Omental fat pad (tissue), 4 donors: ENCODE measurements at places on chromosomes 7 and 10.

DNA sequence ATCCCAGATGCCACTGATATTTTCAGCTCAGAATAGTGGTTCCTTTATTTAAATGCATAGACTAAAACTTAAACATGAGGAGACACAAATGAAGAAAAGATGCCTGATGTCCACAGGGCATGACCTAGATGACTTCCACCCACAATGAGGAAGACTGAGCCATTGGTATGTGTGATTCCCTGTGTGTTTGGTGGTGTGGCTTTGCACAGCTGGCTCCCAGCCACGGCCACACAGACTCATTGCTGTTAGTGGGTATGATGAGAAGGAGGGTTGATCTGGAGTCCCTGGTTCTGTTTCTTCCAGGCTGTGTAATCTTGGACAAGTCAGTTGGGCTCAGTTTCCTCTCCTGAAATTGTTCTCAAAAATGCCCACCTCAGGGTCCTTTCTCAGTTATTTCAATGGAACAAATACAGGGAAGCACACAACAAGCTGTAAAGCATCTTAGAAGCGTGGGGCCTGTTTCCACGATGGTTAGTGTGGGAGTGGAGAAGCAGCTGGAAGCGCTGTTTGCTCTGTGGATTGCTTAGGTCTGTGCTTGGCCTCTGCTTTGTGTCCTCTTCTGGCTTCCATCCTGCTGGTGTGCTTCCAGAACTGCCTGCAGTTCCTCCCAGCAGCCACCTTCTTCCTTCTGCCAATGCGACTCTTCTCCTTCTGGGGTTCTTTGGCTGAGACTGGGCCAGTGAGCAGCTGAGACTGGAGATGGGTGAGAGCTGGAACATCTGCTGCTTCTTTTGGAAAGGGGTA, 303.7 kb downstream of the BMPER start:
- no peak for DNase-seq

DNA sequence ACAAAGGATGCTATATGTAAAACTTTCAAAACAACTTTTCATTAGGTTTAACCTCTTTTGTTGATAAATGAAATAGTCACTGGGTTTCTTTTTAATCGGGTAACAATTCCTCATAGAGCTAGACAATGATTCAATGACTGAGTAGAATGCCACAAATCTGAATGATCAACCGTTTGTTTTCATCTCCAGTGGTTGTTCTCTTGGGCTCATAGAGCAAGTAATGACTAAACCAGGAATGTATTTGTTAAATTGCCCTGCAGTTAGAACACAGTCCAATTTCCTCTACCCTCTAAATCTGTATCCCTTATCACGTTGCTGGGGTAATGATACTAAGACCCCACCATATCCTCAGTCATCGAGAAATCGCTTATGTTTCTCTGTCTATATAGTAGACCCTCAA, 40.0 kb downstream of the CNNM1 start:
- no peak for DNase-seq

GRCh38 chr10:109922976-109923921, at the start of gene XPNPEP1:
Gene XPNPEP1, minus strand, starts transcription at chr10:109923511. Its CDS starts 78 bp downstream, at chr10:109923433.
- DNase-seq, result peak; percentile 55

DNA sequence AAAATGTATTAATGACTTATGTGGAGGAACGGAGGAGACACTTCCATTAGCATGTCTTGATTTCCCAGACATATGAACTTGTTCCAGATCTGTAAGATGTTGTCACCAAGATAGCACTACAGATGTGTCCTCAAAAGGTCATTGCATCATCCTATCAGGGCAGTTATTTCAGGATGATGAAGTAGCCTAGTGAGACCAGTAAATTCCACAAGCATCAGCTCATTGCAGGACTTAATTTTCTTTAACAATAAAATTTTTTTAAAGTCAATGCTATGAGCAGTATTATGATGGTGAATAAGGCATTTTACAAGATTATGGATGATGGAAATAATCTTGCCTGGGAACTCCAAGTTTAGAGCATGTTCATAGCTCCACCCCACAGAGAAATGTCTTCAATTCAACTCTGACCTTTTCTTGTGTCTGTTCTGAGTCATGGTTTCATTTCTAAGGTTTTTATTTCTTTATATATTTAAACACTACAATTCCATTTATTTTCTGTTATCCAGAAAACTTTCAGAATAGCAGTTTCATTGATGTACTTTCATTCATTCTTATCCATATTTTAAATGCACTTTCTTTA, 1203.3 kb upstream of the CELF2 start:
- DNase-seq, result no peak

GRCh38 chr10:97898429-97898828, 48.8 kb downstream of the GOLGA7B start:
- DNase-seq, result no peak

DNA sequence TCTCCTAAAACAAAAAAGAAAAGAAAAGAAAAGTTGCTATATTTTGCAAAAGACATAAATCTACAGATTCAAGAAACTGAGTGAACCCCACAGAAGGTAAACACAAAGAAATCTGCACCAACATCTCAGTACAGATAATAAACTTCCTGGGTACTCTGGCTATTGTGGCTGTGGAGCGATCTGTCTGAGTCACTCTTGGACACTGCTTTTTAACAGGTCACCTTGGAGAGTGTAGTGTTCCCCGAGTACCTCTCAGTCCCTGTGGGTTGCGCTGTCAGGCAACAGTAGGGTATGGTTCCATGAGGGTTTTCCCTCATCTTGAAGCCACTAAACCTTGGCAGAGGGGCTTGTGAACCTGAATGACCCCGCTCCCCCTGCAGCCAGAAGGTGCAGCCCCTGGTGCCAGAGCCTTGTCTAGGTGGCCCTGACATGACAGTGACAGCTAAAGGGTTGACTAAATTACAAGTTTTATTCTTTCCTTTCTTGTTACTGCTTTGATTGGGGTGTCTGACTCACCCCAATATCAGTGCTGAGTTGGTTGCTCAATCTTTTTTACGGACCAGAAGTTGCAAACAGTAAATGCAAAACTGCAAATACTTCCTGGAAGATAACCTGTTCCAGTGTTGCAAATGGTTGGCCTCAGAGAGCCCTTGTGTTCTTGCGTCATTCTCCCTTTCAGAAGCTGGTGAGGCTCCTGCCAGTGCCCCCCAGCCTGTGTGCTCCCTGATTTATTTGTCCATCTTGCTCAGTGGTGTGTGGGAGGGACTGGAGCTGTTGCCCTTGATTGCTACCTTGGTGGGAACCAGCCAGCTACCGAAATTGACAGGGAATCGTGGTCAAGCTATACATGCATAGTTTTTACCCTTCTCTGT, 30.6 kb downstream of the POR start:
- no peak for DNase-seq

DNA sequence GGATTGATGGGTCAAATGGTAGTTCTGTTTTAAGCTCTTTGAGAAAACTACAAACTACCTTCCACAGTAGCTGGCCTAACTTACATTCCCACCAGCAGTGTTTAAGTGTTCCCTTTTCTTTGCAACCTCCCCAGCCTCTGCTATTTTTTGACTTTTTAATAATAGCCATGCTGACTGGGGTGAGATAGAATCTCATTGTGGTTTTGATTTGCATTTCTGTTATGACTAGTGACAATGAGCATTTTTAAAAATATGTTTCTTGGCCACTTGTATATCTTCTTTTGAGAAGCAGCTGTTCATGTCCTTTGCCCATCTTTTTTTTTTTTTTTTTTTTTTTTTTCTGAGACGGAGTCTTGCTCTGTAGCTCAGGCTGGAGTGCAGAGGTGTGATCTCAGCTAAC, 155.2 kb upstream of the BMPER start:
- no peak for DNase-seq

- no peak for DNase-seq
Measured at GRCh38 chr10:79079490-79080355, 11.0 kb downstream of the ZMIZ1 start.

- no peak for DNase-seq
Measured at GRCh38 chr7:70063927-70064326, 465.7 kb downstream of the AUTS2 start.

DNA sequence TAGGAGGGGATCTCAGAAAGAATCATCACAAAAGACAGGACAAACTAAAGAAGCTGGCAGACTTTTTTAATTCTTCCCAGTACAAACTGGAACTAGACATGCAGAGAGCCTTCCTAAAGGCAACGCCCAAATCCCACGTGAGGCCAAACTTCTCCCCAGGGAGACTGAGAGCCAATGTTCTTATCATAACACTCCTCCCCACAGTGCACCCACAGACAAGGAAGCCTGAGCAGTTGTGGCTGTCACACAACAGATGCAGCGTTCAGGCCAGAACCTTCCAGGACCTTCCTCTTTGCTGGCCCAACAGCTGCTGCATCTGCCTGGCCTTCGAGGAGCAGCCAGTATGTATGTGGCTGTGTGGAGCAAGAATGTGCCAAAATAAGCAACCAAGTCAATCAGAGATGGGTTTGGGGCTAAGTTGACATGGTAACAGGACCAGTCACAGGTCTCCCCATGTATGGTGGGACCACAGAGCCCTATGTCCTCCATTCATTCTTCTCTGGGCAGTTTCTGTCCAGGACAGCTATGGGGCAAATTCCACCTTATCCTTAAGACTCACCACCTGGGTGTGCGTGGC, 34.9 kb downstream of the SRPK2 start:
- DNase-seq, result no peak

GRCh38 chr7:108425714-108426275, 30.4 kb downstream of the NRCAM start:
- no peak for DNase-seq

- no peak for DNase-seq
Measured at GRCh38 chr7:20352573-20353306, 22.0 kb downstream of the ITGB8 start.

DNA sequence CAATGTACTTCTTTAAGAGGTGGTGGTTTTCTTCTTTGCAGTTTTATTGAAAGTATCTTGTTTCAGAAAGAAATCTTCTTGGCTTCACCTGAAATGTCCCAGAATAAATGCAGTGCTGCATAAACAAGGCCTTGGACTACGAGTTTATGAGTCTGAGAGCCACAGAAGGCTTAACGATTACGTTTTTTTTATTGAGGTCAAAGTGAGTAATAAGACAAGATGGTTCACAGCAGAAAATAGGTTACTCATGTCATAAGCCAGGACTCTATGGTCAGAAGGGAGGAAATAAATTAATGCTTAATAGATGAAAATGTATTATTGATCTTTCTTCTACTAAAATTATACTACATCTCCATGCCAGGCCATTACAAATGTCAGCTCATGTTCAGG, 13.7 kb upstream of the NPTX2 start:
- no peak for DNase-seq

DNA sequence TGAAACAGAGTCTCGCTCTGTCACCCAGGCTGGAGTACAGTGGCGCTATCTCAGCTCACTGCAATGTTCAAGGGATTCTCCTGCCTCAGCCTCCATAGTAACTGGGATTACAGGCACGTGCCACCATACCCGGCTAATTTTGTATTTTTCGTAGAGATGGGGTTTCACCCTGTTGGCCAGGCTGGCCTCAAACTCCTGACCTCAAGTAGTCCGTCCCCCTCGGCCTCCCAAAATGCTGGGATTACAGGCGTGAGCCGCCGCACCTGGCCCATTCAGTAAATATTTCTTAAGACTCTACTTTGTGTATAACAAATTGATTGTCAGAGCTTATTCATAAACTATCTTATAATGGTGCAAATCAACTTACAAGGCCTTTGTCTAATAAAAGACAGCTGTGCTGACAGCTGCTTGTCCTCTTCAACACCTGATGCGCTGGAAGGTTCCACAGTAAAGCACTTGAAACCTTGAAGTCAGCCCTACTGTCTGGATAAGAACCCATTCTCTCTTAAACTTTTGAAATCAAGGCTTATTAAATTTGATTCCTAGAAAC, 14.7 kb downstream of the ECHDC3 start:
- no peak for DNase-seq

DNA sequence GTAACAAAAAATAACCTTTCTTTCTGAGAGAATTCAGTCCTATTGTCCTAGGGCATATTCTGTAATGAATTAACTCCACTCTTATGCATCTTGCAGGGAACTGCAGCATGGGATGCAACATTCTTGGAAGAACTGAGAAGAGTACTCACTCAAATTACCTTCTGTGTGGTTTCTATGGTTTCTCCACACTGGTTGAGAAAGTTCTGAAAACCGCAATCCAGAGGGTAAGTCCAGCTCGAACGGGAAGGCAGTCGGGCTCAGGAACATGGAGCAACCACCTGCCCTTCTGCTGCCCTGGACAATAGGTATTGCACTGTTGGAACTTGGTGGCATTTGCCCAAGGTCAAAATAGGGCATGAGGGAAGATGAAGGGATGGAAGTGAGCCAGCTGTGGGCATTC, 59.6 kb upstream of the CDK13 start:
- no peak for DNase-seq

GRCh38 chr7:45921699-45922519, 837 bp upstream of the IGFBP3 start:
- no peak for DNase-seq

- no peak for DNase-seq
Measured at GRCh38 chr7:130429019-130429418, 11.8 kb downstream of the CEP41 start.

DNA sequence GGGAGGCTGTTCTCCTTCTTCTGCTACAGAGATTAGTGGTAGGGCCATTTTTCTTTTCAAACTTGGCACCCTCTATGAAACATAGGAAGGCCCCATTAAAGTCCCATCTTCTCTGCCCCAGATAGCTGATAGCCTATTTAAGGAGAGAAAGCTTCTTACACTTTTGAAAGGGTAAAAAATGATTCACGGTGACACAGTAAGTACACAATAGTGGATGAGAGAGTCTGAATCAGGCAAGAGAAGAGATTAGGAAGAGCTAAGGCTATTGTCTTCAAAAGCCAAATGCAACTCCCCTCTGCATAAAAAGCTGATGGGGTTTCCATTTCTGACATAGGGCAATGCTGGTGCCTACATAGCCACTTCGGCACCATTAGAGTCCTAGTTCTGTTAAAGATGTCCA, 3.6 kb downstream of the INA start:
- DNase-seq, result no peak
